Hippocampal formation (tissue), 2 donors: ENCODE measurements at places on chromosomes 4 and X.

GRCh38 chrX:43559644-43560043, 96.5 kb upstream of the MAOA start:
- no peak for DNase-seq

GRCh38 chr4:64975177-64975576, 565.9 kb upstream of the TECRL start:
- DNase-seq = no peak

- DNase-seq = no peak
Measured at GRCh38 chr4:144410230-144410783, 235.6 kb upstream of the HHIP start.

DNA sequence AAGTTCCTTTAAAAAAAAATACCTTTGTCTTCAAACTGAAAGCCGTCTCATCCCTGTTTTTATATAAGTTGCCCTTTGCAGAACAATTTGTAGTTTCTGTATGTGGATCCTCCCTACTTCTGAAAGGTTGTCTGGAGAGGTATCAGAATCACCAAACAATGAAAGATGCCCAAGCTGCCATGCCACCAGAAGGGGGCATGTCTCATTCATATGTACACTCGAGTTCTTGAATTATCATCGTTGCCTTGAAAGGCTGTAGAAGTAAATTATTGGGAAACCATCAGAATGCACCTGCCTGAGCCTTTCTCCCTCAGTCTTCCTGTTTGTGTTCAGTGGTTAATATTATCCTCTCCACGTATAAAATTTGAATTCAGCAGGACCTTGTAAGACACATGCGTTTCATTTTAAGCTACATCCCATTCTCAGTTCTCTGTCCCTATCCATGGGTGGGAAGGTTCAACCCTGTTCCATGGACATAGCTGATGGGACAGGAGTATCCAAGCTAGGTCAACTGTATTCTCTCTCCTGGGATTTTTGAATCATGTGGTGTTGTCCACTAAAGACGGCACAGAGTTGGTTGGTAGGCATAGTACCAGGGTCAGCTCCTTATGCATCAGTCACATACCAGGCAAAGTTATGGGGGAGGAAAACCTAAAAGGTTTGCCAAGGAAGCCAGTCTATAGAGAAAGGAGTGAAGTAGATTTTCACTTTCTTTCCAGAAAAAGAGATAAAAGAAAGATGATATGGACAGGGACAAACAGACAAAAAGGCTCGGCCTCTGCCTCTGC, 24.0 kb downstream of the GALNT7 start:
- no peak for DNase-seq

DNA sequence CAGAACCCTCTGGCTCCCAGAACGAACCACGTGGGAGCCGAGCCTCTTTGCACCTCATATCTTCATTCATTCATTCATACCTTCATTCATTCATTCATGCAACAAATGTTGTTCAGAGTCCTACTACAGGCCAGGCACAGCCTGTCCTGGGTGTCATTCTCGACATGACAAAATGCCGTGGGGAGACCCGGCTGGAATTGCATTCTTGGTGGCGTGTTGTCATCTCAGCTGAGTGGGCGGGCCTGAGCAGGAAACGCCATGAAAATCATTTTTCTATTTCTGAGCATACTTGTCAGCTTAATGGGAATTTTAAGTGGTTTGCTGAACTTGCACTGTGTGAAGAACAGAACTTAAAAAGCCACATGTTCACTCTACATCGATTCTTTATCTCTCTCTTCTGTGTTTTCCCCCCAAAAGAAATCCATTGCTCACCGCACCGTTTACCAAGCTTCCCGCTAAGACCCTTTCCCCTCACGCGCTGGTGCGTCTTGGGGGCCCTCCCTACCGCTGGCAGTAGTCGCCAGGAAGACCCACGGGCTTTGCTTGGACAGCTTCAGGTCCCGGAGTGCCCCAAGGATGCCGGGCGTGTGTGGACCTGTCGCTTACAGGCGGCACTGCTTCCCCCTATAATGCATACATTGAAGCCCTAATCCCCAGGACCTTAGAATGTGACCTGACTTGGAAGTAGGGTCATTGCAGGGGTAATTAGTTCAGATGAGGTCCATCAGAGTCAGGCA, 41.6 kb upstream of the HMX1 start:
- DNase-seq = no peak

- DNase-seq = peak; percentile 1
Measured at GRCh38 chrX:64975491-64975890, 759 bp downstream of the ZC4H2 start.

DNA sequence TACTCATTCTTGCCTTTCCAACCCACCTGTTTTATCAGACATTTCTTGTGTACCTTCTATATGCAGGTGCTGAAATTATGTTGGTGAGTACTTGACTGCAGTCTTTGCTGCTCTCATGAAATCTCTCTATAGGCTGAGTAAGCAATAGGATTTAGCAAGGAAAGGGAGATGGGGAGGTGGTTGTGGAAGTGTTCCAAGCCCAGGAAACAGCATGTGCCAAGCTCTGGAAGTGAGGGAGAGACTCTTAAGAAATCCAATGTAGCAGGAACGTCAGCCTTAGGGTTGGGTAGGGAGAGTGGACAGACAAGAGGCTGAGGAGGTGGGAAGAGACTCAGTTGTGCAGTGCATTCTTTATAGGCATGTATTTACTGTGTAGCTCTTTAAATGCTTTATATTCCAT, 5.6 kb downstream of the SEPTIN11 start:
- DNase-seq = no peak

GRCh38 chrX:38327775-38328081, 419 bp upstream of the RPGR start:
- no peak for DNase-seq

DNA sequence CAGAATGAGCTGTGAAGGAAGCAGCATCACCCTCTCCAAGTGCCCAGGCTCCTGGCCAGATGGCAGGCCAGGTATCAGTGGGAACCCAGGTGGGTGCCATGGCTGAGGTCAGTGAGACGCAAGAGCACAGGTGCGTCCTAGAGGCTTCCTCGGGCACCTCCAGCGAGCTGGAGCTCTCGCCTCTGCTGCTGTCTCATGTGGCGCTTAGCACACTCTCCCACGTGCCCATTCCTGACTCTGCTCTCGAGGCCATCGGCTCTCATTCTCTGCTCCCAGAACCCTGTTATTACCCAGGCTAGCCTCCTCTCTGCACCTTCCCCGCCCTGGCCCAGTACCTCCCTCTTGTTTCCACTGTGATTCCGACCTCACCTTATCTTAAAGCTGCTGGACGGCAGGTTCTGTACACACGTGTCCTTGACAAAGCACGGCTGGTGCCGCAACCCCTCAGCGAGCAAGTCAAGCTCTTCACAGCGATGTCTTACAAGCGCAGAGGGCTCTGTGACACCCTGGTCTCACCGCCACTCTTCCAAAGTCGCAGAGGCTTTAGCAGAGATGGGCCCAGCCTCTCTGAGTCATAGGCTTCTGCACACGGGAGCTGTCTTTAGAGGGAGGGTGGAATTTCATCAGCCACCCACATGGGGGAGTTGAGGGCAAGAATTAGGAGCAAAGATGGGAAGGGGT, 15.4 kb upstream of the MSANTD1 start:
- no peak for DNase-seq

- DNase-seq = no peak
Measured at GRCh38 chr4:153904011-153904410, 115.1 kb upstream of the SFRP2 start.

DNA sequence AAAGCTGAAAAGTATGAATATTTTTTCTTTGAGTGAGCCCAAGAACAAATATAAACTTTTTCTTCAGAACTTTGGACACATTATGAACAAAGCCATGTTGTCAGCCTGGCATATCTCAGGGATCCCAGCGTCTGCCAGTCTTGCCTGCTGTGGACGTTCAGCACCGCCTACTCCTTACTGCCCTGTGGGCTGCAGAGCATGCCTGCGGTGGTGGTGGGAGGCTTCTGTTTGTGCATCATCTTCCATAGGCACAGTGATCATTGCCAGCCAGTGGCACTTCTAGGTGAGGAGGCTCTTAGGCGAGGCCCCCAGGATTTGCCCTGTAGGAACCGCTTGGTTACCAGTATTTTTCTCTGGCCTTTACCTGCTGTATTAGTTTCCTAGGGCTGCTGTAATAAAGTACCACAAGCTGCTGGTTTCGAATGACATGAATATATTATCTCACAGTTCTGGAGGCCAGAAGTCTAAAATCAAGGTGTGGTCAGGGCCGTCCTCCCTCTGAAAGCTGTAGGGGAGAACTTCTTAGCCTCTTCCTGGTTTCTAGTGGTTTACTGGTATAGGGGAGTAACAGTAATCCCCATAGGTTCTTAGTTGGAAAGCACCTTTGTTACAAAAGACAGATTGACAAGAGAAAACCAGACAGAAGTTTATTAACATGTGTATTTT, 15.4 kb downstream of the ANXA3 start:
- DNase-seq = no peak

DNA sequence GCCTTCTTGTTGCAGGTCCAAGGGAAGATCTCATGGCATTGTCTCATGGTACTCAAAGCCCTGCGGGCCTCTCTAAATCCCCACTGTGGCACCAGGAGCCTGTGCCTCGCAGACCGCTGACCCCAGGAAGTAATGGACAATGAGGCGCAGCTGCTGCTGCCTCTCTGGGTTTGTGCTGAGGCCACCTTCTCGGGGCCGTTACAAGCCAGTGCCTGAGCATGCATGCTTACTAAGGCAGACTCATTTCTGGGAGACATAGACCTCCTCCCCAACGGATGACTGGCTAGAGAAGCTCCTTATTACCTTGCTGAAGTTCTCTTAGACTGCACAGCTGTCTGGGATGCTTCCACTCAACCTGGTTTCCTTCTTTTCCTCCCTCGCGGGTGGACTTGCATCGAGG, 1.3 kb downstream of the BDH2 start:
- DNase-seq = no peak

DNA sequence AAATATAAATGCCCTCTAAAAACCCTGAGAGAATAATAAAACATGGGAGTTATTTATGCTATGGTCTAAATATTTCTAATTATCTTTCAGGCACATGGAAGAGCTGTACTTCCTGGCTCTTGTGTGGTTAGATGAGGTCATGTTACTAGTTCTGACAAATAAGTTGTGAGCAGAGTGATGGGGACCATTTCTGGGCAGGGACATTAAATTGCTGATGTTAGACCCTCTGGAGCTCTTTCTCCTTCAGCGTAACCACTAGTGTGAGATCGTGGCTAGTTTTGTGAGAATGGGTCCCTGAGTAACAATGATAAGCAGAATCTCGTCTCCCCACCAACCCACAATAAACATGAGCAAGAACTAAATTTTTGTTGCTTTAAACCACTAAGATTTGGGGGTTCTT, 108.0 kb downstream of the MAML3 start:
- no peak for DNase-seq

GRCh38 chr4:168647646-168648375, 151.0 kb downstream of the PALLD start:
- DNase-seq = no peak

GRCh38 chr4:89727238-89727637, 109.7 kb downstream of the SNCA start:
- DNase-seq = no peak

DNA sequence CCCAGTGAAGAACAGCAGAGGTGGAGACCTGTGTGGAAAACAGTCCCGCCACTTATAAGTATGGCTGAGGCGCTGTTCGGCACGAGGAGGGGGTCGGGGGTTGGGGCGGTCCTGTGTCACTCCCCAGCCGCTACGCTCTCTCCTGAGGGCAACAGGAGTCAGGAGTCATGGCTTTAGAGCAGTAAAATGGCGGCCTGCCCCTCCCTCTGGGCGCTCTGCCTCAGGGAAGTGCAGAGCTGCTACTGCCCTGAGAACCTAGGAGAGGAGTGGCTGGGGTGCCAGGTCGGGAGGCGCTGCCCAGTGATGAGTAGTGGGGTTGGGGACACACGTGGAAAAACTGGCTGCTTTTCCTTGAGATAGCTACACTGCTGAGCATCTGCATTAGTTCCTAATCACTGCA, 551.2 kb upstream of the AMOT start:
- DNase-seq = no peak

DNA sequence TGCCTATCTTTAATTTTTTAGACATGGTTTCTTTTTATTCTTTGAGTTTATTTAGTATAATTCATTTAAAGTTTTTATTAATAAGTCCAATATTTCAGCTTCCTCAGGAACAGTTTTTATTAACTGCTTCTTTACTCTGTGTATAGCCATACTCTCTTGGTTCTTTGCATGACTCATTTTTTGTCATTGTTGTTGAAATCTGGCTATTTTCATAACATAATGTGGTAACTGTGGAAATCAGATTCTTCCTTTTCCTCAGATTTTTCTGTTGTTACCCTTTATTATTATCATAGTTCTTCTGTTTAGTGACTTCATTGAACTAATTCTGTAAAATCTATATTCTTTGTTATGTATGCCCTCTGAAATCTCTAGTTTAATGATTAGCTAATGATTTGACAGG, 124.9 kb upstream of the CYSLTR1 start:
- no peak for DNase-seq

- no peak for DNase-seq
Measured at GRCh38 chrX:149849787-149850186, 31.2 kb upstream of the MAGEA8 start.

DNA sequence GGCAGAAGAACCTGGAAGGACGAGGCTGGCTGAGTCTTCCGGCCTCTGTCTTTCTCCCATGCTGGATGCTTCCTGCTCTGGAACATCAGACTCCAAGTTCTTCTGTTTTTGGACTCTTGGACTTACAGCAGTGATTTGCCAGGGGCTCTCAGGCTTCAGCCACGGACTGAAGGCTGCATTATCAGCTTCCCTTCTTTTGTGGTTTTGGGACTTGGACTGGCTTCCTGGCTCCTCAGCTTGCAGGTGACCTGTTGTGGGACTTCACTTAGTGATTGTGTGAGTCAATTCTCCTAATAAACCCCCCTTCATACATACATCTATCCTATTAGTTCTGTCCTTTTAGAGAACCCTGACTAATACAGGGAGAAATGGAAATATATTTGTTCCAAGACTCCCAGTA, 265.8 kb downstream of the PCDH18 start:
- no peak for DNase-seq

DNA sequence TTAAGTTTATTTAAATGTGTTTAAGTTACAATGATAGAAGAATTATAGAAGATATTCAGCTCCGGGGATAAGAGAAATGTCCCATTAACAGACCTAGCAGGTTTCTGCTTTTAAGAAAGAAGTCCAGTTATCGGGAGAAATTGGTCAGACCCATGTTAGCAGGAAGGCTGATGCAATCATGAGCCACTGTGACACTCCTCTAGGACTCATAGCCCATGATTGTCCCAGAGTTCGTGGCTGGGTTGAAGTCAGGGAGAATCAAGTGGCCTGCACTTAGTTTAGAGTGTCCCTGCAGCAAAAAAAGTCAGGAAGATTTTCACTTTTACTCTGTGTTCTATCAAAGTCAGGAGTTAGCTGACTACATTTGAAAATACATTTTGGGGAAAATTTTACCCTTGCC, 72.0 kb downstream of the TMEM144 start:
- DNase-seq = no peak

GRCh38 chrX:25737540-25737939, 400.6 kb upstream of the MAGEB18 start:
- DNase-seq = no peak

DNA sequence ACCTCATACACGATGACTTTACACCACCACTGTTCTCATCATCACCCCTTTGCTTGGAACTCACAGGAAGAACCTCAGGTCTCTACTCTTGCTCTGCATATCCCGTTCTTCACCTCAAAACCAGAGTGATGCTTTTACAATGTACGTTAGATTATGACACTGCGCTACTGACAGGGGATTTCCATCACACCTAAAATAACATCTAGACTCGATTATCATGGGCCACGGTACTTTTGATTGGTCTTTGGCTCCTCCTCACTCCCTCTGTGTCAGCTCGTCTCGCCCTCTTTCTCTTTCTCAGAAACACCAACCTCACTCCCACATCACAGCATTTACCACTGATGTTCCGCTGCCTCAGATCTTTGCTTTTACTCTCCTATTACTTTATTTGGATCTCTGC, 172.4 kb downstream of the TLL1 start:
- no peak for DNase-seq
